Left lobe of liver (tissue), 2 donors: ENCODE measurements at places on chromosomes 7 and 10. TPM values are rescaled to one million over a fixed set of nuclear protein-coding genes. Genes with fewer than 3 reads are reported as not detected.

DNA sequence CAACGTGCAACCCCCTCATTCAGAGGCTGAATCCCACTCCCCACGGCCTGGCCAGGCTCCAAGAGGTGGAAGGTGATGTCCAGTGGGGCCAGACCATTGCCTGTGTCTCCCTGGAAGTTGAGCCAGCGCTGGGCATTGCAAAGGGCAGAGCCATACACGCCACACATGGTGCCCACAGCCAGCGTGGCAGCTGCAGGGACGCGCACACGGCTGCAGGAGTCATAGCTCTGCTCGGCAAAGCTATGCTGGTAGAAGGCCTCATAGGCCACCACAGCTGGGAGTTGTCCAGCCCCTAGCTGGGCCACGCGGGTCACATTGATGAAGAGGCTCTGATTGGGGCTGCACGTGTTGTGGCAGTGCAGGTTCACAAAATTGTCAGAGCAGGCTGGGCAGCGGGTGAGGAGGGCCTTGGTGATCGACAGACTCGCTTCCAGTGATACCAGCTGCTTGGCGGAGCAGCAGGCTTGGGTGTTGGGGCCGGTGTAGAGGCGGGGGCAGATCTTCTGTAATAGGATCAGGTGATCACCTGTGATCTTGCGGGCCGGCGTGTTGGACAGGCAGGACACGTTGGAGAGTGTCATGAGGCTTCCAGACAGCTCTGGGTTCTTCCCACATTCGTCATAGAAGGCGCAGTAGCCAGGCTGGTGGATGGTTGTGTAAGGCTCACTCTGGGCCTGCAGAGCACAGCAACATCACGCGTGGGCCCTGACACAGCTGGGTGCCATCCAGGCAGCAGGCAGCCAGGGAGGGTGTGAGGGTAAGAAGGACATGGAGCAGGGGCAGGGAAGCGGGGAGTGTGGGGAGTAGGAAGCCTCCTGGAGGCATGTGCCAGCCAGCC lies 1.2 kb downstream of the NPC1L1 start:
- DNase-seq, result peak; percentile 78

- DNase-seq, result no peak
These were observed 22.3 kb upstream of the C10orf95 start for GRCh38 chr10:102473445-102474331.

DNA sequence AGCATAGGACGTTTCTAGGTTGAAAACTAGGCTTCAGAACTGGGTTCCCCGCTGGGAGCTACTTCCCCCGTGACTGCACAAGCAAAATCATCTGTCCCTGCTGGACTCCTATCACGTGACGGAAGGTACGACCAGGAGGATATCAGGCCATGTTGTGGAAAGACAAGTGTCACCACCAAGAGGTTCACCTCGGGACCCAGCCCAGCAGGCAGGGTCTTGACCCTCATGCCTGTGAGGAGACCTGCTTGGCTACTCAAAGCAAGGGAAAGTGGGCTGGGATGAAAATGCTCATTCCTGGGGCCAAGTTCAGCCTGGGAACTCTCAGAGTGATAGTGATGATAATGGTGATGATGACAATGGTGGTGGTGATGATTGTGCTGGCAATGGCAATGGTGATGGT lies 32.3 kb upstream of the DPYSL4 start:
- DNase-seq, result no peak

DNA sequence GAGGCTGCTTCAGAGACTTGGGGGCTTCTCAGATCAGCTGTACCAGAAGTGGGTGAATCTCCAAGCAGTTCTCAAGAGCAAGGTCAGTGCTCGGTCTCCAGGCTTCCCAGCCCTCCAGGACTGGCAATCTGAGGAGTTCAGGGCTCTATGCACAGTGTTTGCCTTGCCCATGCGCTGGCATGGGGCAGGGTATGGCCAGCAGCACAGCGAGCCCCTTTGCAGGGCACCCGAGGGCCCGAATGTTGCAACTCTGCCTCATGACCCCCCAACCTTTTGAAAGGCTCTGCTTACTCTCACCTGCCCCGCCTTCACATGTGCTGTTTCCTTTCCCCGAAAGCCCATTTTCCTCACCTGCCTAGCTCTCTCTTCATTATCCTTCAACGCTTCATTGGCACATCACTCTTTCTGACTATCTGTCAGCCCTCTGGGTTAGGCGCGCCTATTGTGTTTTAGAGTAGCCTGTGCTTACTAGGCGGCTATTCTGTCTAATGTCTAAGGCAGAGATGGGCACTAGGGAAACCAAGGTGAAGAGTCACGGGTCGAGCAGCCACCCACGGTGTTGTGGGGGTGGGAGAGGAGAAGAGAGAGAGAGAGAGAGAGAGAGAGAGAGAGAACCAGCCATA lies 83.6 kb downstream of the WDFY4 start:
- DNase-seq, result no peak

GRCh38 chr10:119651514-119652360 lies 557 bp downstream of the BAG3 start:
- DNase-seq, result peak; percentile 58

Gene ADRB1
- 0.10 TPM for total RNA-seq

DNA sequence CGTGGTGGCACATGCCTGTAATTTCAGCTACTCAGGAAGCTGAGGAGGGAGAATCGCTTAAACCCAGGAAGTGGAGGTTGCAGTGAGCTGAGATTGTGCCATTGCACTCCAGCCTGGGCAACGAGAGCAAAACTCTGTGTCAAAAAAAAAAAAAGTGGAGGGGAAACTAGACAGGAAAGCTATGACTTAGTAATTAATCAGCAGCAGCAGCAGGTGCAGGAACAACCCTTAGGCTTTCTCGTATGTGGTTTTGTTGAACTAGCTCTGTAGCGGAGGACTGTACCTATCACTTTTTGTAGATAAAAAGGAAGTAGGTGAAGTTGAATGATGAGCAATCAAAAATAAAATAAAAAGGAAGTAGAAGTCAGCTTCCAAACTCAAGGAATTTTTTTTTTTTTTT lies 76.9 kb upstream of the KMT2C start:
- no peak for DNase-seq

Gene ACHE
- 0.48 TPM for total RNA-seq

Gene HOGA1
- 66.2 TPM for total RNA-seq

DNA sequence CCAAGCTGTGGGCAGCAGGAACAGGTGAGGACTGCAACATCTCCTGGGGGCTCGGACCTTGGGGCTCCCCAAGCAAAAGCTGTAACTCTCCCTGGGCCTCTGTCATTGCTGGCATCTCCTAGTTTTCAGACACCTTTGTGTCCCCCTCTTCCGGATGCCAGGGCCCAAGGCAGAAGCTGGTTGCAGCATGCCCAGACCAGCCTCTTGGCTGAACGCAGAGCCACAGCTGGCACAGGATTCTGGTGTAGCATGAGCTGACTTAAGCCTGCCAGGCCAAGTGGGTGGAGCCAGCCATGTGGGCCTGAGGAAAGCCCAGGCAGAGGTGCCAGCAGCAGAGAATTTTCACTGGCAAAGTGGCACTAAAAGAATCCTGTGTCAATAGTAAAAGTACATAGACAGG lies 43.5 kb downstream of the ZWINT start:
- no peak for DNase-seq

Gene DHTKD1
- total RNA-seq, result 171 TPM

Gene DPYSL4
- 0.08 TPM for total RNA-seq

Gene SHTN1
- total RNA-seq, result 25.8 TPM

DNA sequence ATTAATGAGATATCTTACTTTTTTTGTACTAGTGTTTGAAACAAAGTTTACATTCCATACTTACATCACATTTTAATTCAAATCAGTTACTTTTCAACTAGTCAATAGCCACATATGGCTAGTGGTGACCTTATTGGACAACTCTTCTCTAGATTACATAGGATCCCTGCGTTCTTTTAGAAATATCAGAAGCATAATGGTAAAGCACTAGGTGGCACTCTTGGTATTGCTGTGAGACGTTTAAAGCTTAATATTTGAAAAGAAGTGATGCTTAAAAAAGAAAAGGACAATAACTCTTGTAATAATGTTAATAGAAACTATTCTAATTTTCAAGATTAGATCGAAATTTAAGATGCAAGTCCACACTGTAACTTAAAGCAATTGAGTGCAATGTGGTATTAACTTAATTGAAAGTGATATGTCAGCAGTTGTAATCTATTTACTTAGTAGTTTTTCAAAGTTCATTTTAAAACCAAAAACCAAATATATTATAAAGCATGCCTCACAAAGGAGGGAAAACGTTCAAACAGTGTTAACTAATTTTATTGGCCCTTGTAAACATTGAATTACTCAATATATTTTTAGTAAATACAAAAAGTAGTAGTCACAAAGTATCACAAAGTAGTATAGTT lies 339.1 kb downstream of the ATRNL1 start:
- no peak for DNase-seq
